MV-4-11 (cell line): ENCODE measurements at places on chromosomes 12 and 14.

- no peak for DNase-seq
Measured at GRCh38 chr12:9587987-9588600, 19.6 kb downstream of the KLRB1 start.

GRCh38 chr12:100767371-100767770 is 27.2 kb upstream of the ANO4 start:
- DNase-seq: no peak

GRCh38 chr12:79057540-79057939 is 193.0 kb downstream of the SYT1 start:
- no peak for DNase-seq

GRCh38 chr12:121176826-121177529 is 33.0 kb upstream of the P2RX4 start:
- peak; percentile 14 for DNase-seq

GRCh38 chr12:38610808-38611350 is 294.3 kb downstream of the ALG10B start:
- no peak for DNase-seq

GRCh38 chr12:53179687-53180219 is 769 bp upstream of the ZNF740 start:
- DNase-seq: no peak

GRCh38 chr12:58106195-58106594 is 164.8 kb downstream of the ATP23 start:
- DNase-seq: no peak

- DNase-seq: no peak
Measured at GRCh38 chr14:56273155-56273554, 154.9 kb downstream of the PELI2 start.

DNA sequence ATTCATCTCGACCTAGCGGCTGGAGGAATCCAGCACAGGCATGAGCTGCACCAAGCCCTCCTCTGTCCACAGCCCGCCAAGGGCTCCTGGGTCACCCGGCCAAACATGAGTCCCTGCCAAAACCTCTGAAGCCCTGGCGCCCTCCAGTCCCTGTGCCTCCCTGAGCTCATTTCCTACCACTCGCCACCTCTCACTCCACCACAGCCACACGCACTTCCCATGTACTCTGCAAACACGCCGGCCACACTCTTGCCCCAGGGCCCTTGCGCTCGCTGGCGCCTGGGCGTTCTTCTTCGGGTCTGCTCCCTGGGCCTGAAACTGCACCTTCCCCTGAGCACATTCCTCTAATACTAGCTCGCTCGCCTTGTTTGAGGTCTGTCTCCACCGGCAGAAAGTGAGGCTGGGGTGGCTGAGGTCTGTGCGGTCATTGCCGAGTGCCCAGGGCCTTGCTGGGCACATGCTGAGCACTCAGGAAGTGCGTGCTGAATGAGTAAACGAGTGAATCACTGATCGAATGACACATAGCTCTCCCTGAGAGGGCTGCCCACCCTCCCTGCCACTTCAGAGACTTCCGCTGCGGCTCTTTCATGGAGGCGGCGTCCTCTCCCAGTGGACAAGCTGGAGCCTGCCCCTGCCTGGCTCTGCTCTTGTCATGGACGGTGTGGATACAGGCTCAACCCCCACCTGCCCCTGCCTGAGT is 33.7 kb upstream of the DLK1 start:
- DNase-seq: no peak

DNA sequence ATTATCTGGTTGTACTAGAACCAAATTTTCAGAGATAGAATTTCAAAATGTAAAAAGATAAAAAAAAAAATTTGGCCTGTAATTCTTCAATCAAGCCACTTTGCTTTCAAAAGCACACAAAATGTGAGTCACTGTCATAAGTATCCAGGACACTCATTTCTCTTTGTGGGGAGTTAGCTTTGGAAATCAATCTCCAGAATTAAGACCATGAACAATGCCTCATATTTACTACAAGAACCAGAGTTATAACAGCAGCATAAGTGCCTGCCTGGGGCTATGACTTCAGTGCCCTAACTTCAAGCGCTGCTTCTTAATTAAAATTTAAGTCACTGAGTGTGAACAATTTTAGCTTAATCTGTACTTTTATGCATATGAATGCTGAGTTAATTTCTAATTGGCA is 162.1 kb downstream of the C12orf42 start:
- DNase-seq: no peak

DNA sequence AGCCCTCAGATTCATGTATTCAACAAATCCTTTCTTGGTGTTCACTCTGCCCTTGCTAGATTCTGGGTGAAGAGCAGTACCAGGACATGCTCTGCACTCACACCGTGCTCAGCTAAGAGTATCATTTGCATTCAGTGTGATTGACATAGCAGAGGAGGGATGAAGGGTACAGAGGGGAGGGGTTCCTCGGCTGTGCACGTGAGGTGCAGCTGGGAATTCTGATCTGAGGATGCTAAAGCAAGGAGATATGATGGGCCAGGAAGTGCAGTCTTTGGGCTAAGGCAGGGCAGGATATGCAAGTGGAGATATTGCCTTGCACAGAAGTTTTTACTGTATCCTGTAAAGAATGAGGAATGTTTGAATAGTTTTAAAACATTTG is 108.6 kb downstream of the FGD4 start:
- no peak for DNase-seq

DNA sequence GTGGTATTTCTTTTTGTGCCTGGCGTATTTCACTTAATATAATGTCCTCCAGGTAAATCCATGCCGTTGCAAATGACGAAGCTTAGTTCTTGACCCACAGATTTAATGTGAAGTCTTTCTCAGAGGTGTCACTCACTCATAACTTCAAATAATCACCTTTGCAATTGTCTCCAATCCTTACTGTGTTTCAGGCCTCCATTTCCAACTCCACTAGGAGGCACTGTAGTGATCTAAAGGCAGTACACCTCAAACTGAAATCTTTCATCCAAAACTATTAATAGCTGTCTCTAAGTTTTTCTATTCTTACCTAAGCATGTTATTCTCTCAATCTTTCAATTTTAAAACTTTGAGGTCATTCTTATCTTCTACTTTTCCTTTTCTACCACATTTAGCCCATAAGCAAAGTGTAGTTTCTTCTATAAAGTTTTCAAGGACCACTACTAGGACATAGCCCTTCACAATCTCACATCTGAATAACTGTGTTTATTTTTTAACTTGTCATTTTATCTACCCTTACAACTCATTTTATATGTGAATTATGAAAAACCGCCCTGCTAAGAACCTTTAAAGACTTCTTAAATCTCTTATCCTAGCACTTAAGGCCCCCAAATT is 25.5 kb upstream of the FBXO34 start:
- DNase-seq: peak; percentile 11

DNA sequence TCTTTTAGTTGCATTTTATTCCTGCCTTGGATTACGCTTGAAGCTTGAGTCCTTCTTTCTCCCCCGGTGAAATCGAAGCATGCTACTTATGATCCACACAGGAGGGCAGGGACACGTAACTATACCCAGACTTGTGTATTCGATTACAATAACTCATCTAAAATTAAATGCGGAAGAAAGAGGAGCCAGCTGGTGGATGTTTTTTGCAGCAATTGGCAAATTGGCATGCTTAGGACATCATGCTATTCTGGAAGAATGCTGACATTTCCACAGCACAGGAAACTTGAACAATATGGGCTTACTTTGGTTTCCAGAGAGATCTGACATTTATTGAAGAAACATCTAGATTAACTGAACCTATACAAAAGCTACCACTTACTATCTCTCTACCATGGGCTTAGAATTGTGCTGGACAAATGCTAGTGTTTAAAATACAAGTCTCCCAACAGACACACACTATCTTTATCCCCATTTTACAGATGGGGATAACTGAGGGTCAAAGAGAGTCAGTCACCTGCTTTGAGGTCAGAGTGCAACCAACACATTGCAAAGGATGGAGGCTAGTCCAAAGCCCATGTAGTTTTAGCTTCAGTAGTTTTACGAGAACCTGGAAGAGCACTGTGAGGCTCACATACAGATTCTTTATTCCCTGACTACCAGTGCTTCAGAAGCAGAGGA is 36.3 kb downstream of the LGMN start:
- DNase-seq: no peak

DNA sequence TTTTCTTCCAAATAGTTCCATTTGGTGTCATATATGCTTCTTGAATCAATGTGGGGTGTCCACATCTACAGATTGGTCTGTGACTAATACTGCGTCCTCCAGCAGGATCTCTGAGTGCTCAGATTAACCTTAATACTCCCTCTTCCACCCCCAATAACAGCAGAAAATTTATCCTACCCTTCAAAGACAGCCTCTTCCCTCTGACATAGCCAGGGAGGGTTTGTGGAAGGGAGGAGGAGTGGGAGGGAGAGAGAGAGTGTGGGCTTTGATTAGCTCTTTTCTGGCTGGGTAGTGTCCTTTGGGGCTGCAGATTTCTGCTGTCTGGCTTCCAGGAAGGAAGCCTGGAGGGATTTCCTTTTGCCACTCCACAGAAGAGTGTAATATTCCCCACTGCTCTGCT is 220.7 kb downstream of the TTC6 start:
- no peak for DNase-seq

GRCh38 chr12:53166837-53167236 is 13.7 kb upstream of the ZNF740 start:
- DNase-seq: no peak

- DNase-seq: peak; percentile 45
Measured at GRCh38 chr14:89915114-89915878, 39.2 kb downstream of the EFCAB11 start.

- DNase-seq: no peak
Measured at GRCh38 chr14:35369701-35370191, 34.8 kb downstream of the NFKBIA start.

GRCh38 chr12:112716099-112717093 is 75.2 kb upstream of the RPH3A start:
- DNase-seq: no peak

DNA sequence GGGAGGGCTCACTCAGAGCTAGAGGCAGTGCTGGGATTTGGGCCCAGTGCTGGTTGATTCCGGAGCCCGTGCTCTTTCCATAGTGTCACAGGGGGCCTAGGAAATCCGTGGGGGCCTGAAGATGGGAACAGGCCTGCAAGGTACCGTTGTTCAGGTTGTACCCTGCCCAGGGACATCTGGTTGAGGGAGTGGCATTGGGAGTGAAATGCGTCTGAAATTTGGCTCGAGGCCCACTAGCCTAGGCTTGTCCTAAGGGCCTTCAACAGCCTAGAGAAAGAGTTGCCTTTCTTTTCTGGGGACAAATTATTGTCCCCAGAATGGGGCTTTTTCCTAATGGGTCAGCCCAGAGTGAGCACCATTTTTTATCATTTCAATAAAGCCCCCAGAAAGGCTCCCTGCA is 26.4 kb upstream of the FAM222A start:
- no peak for DNase-seq

DNA sequence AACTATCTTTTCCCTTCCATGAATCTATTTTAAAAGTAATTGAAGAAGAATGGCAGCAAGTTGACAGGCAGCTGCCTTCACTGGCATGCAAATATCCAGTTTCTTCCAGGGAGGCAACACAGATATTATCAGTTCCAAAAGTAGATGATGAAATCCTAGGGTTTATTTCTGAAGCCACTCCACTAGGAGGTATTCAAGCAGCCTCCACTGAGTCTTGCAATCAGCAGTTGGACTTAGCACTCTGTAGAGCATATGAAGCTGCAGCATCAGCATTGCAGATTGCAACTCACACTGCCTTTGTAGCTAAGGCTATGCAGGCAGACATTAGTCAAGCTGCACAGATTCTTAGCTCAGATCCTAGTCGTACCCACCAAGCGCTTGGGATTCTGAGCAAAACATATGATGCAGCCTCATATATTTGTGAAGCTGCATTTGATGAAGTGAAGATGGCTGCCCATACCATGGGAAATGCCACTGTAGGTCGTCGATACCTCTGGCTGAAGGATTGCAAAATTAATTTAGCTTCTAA is 18.4 kb downstream of the TMPO start:
- DNase-seq: no peak

DNA sequence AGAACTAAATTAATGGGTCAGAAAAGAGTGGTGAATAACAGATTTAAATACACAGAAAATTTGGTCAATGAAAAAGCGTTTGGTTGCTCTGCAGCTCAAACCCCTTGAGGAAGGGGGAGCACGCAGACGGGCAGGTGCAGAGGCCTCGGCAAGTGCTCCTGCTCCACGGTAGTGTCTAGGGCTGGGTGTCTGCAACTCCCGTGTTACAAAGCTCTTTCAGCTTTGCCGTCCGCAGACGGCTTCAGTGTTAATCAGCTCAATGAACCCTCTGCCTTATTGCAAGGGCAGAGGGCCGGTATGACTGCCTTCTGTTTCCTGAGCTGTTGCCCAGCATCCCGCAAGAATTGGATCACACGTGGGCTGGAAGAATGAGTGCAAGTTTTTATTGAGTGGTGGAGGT is 125.7 kb upstream of the TRHDE start:
- no peak for DNase-seq

- peak; percentile 28 for DNase-seq
Measured at GRCh38 chr14:70350078-70350477, 9.4 kb downstream of the COX16 start.

DNA sequence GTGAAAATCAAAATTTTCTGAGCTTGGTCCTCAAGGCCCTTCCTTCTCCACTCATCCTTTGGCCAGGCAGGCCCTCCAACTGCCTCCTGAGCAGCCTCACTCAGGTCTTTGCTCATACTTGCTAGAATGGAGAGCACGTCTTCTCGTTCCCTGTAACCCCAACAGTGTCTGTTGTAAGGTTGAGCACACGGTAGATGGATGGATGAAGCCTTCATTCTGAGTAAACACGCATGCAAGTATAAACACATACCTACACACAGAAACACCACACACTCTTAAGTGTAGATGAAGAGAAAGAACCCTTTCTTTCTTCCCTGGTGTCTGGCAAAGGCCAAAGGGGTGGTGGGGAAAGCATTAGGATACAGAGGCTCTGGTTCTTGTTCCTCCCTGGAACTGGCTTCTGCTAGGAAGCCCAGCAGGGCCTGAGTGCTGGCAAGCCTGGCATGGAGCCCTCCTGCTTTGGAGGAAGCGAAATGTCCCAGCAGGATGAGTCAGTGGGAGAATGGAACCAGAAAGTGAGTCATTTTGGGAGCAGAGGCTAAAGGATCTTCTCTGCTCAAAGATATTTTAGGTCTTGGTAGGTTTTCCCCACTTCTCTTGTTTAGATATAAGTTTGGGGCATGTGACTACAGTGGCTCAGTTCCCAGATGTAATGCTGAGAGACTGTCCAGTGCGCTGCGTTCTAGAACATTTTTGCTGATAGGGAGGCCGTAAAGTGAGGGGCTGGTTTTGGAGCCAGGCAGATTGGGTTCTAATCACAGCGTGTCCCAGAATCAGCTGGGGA is 127.4 kb downstream of the CACNA1C start:
- DNase-seq: no peak

- no peak for DNase-seq
Measured at GRCh38 chr12:64674367-64674922, 64.2 kb downstream of the RASSF3 start.

DNA sequence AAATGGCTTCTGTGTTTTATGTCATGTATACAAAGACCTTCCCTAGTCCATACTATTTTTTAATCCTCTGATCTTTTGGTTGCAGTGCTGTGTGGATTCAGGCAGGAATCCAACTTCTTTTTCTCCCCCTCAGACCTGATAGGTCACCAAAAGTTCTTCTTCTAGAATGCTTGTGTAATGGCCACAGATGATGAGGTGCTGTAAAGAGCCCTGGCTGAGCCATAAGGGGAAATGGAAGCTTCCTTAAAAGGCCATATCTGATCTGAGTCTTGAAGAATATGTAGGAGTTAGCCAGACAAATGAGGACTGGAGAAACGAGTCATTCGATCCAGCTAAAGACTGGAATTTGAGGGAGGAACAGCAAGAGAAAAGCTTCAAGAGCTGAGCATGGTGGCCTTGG is 353.9 kb downstream of the PCNX1 start:
- peak; percentile 65 for DNase-seq
